ENCODE measurements at places on chromosomes 5 and 9. TPM values are rescaled to one million over a fixed set of nuclear protein-coding genes. Genes with fewer than 3 reads are reported as not detected.
A peak's percentile ranks its signal among the peaks of the same experiment; 100 is the strongest.

The PCDHGA9 gene
- 0.61 TPM for polyA plus RNA-seq

The PCDHGB7 gene
- 13.2 TPM for polyA plus RNA-seq

The RNF38 gene
- polyA plus RNA-seq, result 6.7 TPM

GRCh38 chr5:174825587-174825986 is 101.2 kb downstream of the MSX2 start:
- peak; percentile 83 for DNase-seq

GRCh38 chr9:87673446-87674120 is 52.3 kb upstream of the CTSL start:
- DNase-seq, result no peak

DNA sequence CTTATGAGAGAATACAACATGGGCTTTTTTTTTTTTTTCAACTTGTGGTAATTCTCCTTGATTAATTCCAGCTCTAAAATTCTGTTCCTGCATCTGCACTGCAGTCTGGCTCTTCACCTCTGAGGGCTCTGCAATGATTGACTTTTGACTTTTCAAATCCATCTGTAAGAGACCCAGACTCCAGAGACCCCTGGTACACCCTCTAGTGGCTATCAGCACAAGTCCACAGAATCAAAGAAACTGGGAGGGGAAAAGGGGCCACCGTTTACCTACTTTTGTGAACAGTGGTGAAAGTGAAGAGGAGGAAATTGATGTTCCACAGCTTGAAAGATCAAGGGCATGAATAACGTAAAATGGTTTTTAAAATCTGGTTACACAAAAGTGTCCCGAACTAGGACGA is 151.6 kb downstream of the SLIT3 start:
- DNase-seq, result no peak

- no peak for DNase-seq
Observed at GRCh38 chr9:68852941-68853340, 147.9 kb downstream of the PIP5K1B start.

GRCh38 chr9:87406543-87407166 is 91.0 kb upstream of the DAPK1 start:
- DNase-seq, result no peak

GRCh38 chr5:111453747-111454146 is 58.6 kb downstream of the STARD4 start:
- DNase-seq, result peak; percentile 61

DNA sequence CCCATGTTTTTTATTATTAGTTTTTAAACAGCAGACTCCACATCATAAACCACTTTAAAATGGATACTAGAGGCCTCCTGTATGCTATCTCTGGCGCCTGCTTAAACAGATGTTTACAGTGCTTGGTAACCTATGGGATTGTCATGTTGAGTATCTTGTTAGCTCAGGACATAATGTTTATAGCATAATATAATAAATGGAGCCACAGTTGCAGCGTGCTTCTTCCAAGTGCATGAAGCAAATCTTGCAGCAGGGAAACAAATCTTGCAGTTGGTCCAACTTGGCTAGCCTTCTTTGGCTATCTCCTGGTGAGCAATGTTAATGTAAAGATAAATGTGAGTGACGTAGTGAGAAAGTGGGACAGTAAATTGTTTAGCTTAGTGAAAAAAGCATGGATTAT is 2.8 kb downstream of the GHR start:
- no peak for DNase-seq

Measured in GM23248 (cell line).